ENCODE measurements at places on chromosomes 3 and 15.

DNA sequence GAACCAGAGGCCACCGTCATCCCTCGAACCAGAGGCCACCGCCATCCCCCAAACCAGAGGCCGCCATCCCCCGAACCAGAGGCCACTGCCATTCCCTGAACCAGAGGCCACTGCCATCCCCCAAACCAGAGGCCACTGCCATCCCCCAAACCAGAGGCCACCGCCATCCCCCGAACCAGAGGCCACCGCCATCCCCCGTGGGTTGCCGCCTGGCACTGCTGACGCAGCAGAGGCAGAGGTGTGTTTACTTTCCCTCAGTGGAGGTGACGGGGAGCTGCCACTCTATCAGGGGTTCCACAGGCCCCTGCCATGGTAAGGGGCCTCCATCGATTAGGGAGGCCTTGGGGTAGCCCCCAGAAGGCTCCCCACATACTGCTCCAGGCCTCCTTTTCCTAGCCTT lies 1.5 kb downstream of the IQSEC1 start:
- no peak for DNase-seq

GRCh38 chr3:141546081-141546480 lies 59.3 kb downstream of the RASA2 start:
- no peak for DNase-seq

- no peak for DNase-seq
Measured at GRCh38 chr3:134468519-134468918, 17.3 kb downstream of the ANAPC13 start.

- peak; percentile 19 for DNase-seq
Measured at GRCh38 chr15:77819851-77820728, 187.4 kb upstream of the LINGO1 start.

GRCh38 chr3:95277613-95278012 lies 1214.8 kb downstream of the NSUN3 start:
- DNase-seq, result no peak

- DNase-seq, result no peak
Measured at GRCh38 chr15:52326756-52327155, 31.2 kb upstream of the MYO5C start.

DNA sequence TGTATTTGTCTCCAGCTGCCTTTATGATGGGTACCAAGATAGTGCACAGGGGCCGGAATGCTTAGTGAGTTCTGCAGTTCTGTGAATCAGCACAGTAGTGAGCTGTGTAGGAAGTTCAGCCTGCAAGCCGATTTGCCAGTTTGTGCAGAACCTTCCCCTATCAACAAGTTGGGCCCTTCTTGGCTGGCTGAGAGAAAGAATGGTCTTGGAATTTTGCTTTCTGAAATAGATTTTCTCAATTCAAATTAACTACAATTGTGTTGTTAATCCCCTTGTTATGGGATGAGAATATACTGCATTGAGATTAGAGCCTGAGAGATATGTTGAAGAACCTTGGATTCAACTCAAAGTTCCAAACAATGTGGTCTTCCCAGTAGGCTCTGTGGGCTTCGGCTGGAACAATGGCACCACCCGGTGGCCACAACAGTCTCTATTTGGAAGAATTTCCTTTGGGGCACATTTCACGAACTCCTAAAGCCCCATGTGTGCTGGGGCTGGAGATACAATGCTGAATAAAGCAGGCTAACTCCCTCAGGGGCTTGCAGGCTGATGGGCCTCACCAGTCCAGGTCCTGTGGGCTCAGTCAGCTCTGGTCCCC lies 59.1 kb downstream of the TRIM42 start:
- peak; percentile 33 for DNase-seq

GRCh38 chr3:62672270-62672987 lies 202.8 kb downstream of the CADPS start:
- DNase-seq, result no peak

DNA sequence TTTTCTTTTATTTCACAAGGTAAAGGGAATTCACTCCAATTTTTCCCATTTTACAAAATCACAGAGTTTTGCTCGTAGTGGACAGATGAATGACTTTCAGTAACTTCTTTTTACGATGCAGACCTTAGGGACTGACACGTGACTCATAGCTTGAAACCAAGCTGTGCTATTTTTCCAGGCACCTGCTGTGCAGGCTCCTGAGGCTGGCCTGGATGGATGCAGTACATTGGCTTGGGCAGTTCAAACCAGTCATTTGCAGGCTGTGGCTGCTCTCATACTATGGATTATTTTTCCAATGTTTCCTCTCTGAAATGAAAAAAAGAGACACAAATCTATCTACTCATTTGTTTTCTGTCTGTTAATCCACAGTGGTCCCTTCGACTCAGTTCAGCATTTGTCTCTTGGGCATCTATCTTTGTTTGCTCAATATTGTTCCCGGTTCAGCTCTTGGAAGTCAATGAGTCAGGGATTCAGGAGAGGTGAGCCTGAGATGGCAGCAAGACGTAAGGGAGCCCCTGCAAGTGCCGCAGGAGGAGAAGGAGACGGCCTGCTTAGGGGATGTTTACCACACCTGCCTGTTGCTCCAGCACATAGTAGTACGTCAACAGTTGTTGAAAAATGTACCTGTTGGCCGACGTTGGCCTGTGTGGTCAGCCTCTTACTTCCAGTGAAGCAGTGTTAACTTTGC lies 92.8 kb downstream of the SV2B start:
- DNase-seq, result peak; percentile 26

GRCh38 chr3:123357275-123357674 lies 91.6 kb downstream of the ADCY5 start:
- DNase-seq, result no peak

DNA sequence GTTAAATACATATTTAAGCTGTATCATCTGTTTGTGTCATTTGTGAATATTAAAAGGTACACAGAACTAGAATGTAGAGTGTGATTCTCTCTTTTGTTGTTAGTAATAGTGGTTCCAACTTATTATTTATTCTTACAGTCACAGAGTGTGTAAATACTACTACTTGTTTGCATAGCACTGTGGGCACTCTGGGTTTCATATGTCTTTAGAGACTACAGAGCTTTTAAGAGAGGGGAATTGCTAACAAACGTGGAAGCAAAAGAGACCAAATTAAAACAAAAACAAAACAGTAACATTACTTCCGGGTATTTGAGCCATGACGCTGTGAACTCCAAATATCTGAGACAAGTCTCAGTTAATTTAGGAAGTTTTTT lies 828.0 kb upstream of the DPPA4 start:
- no peak for DNase-seq

DNA sequence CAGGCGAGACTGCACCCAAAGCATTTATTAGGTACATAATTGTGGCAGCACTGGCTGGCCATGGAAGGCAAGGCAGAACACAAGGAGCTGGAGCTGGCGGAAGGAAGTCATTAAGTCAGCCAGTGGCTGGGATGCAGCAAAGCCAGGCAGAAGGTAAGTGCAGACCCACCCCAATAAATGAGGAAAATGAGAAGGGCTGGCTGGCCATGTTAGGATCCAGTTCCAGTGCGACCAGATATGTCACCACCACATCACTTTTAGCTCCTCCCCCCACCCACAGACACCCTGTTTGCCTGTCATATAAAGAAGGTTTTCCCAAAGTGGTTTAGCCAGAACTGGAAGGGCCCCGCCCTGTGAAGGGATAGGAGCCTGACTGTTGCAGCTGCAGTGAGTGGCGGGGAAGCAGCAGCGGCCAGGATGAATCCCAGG lies at the start of gene FURIN:
FURIN (plus strand) TSS at position 328 of the 429 bp plus-strand sequence. CDS start 7,153 bp downstream, outside the sequence.
- peak; percentile 7 for DNase-seq

GRCh38 chr3:69011096-69011730 lies 2.3 kb downstream of the EOGT start:
- DNase-seq, result no peak

- DNase-seq, result no peak
Measured at GRCh38 chr3:15470849-15471248, 43.5 kb downstream of the EAF1 start.

DNA sequence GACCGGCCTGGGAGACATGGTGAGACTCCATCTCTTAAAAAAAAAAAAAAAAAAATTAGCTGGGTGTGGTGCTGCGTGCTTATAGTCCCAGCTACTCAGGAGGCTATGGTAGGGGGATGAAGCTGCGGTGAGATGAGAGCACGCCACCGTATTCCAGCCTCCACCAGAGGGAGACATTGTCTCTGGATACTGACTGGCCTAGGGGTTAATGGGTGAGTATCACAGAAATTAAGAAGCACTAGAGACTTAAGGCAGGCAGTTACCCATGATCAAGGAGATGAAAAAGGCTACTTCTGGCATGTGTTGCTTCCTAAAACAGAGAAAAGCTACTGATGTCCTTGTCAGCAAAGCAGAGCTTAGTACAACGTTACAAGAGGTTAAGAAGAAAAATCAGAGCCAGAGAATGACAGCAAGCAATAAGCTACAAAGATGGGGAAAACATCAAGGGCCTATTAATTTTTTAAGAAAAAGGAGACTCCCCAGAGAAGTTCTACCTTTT lies 8.6 kb downstream of the TFRC start:
- peak; percentile 52 for DNase-seq

GRCh38 chr15:25993506-25993905 lies 130.4 kb upstream of the ATP10A start:
- DNase-seq, result no peak

GRCh38 chr3:167656821-167657220 lies 3.1 kb upstream of the WDR49 start:
- DNase-seq, result no peak

GRCh38 chr3:13358051-13358450 lies 62.1 kb downstream of the NUP210 start:
- DNase-seq, result no peak

DNA sequence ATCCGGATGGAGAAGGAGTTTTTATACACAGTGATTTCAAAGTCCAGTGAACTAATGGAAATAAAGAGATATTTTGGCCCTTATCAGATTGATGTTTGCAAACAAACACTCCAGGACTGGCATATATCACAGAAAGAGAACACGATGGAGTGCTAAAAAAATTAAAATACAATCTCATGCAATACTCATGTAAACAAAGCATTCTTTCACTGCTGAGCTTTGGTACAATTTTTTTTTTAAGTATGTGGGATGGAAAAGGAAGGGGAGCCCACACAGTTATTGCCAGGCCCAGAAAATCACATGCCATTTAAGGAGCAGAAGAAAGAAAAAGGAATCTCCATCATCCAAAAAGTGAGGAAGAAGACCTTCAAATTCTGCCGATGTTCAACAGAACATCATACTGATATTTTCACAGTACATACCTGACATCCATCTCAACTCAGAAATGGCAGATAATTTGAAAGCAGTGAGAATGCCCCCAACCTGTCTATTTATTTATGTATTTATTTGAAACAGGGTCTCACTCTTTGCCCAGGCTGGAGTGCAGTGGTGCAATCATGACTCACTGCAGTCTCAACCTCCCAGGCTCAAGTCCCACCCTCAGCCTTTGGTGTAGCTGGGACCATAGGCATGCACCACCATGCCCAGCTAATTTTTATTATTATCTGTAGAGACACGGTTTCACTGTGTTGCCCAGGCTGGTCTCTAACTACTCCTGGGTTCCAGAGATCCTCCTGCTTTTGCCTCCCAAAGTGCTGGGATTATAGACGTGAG lies 107.5 kb upstream of the SLC2A2 start:
- DNase-seq, result no peak

- DNase-seq, result no peak
Measured at GRCh38 chr3:172568701-172569100, 45.5 kb upstream of the TNFSF10 start.

DNA sequence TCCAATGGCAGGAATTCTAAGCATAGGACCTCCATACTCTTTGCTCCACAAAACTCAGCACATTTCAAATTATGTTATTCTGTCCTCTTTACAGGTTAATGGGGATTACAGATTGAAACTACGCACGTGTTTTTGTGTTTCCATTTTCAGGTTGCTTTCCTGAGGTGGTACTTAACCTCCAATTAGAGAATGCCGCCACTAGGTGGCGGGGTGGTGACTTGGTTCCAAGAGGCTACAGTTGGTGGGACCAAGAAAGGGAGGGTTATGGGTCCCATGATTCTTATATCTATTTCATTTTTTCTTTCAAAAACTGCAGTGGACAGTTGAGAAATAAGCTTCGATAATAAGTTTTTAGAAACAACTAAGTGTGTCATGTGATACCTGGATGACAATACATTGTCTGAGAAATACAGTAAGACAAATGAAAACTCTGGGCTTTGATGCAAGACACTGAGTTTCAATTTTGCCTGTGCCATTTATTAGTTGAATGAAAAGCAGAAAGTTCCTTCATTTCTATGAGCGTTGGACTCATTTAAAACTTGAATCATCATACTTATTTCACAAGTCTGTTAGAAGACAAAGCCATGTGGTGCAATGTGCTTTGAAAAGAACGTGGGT lies 539.0 kb downstream of the FGF12 start:
- DNase-seq, result no peak

Measured in NCI-H2227 treated with DMSO at 0.1 percent for 48 hours (cell line).